ENCODE measurements at places on chromosomes 12 and 14.

GRCh38 chr14:72643317-72643801 is 250.5 kb downstream of the DPF3 start:
- no peak overlapping the region for H3K4me3 ChIP-seq
- H3K27me3 ChIP-seq = no peaks in the 10 kb centered on the region
- DNase-seq = no peak
- no peak overlapping the region for H3K27ac ChIP-seq
- no peaks in the 10 kb centered on the region for H3K4me1 ChIP-seq

DNA sequence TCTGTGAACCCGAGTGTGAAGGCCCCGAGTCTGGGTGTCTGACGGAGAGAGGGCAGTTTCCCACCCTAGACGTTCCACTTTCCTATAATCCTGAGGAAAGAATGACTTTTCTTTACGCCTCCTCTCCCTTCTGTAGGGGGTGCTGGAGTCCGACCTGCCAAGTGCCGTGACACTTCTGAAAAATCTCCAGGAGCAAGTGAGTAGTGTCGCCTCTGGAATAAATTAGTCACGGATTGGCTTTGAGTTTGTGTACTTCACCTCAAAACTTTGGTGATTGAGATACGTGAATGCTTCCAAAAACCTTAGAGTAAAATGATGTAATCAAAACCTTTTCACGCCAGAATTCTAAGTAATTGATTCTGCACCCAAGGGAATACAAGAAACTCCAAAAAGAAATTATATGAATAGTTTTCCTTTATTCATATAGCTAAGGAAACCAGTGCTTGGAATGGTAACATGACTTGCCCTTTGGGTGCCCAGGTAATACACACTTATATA is 452 bp downstream of the NGDN start:
- peaks cover 7% of the 10 kb centered on the region for H3K4me1 ChIP-seq
- H3K4me3 ChIP-seq = peak overlapping the region; percentile 80
- no peak for DNase-seq

- DNase-seq = no peak
- H3K36me3 ChIP-seq = no peaks in the 10 kb centered on the region
- H3K27me3 ChIP-seq = no peaks in the 10 kb centered on the region
- no peak overlapping the region for H3K4me3 ChIP-seq
Measured at GRCh38 chr12:114741940-114742339, 58.0 kb upstream of the TBX3 start.

DNA sequence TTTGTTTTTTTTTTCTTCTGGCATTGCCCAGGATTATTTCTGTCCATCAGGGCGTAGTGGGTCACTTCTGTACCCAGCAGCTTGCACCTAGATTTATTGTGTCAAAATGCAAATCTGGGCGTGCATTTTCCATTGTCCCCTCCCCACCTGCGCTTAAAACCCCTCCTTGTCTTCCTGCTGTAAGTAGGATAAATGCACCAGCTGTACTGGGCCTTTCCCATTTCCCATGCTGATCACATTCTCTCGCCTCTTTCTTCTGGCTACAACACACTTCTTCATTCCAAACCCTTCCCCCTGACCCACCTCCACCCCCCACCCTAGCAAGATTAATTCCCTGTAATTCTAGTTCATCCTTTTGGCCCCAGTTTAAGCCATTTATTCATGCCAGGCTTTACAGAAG is 128.0 kb downstream of the ETV6 start:
- no peaks in the 10 kb centered on the region for H3K27me3 ChIP-seq
- no peaks in the 10 kb centered on the region for H3K36me3 ChIP-seq
- H3K27ac ChIP-seq = no peak overlapping the region
- no peak overlapping the region for H3K4me3 ChIP-seq

DNA sequence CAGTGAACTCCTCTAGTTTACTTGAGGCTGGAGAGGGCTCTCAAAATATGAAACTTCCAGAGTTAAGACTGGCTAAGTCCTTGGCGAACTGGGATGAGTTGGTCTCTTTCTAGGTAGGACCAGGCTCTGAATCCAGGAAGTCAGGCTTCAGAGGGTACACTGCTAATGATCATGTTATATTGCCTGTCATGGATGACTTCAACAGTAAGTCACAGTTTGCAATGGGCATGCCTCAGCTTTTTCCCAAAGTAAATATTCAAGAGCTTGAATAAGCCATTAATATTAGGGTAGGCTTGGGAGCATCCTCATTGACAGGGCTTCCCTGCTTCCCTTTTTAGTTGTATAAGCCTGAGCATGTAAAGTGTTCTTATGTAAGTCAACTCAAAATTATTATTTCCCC is 61.7 kb upstream of the PTHLH start:
- H3K4me1 ChIP-seq = no peaks in the 10 kb centered on the region
- H3K27me3 ChIP-seq = no peaks in the 10 kb centered on the region
- H3K4me3 ChIP-seq = no peak overlapping the region
- DNase-seq = no peak
- H3K36me3 ChIP-seq = no peaks in the 10 kb centered on the region

DNA sequence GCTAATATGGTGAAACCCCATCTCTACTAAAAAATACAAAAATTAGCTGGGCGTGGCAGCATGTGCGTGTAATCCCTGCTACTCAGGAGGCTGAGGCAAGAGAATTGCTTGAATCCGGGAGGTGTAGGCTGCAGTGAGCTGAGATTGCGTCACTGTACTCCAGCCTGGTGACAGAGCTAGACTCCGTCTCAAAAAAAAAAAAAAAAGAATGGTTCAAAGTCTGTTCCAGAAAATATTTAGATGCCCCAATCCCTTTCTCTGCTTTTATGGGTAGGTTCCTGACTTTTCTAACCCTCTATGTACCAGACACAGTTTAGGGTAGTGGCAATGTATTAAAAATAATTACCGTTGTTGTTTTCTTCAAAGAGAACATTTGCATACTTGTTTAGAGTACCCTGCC is 161.4 kb downstream of the STXBP6 start:
- H3K27ac ChIP-seq = no peak overlapping the region
- no peaks in the 10 kb centered on the region for H3K36me3 ChIP-seq
- no peaks in the 10 kb centered on the region for H3K4me1 ChIP-seq
- no peak overlapping the region for H3K4me3 ChIP-seq
- DNase-seq = no peak
- H3K27me3 ChIP-seq = no peaks in the 10 kb centered on the region

- peak; percentile 4 for DNase-seq
- no peak overlapping the region for H3K27ac ChIP-seq
- no peak overlapping the region for H3K4me3 ChIP-seq
- no peaks in the 10 kb centered on the region for H3K4me1 ChIP-seq
- no peaks in the 10 kb centered on the region for H3K36me3 ChIP-seq
- no peaks in the 10 kb centered on the region for H3K27me3 ChIP-seq
Measured at GRCh38 chr12:28755027-28755426, 394.1 kb upstream of the FAR2 start.

DNA sequence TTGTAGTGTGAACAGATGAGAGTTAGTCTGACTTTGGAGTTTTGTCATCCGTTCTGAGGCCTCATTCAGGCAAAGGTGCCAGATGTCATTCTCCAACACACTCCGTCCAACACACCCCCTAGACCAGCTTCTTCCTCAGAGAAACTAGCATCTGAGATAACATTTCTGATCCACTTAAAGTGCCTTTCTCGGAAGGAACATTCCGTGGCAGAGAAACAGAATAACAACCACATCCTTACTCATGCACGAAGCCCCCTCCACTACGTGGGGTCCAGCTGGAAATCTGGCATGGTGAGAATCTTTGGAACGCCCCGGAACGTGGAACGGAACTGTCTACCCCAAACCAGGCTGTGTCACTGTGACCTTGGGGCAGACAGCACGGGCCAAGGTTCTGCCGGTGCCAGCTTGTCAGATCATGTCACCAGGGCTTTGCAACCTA is 17.0 kb upstream of the BCL7A start:
- DNase-seq = no peak
- H3K4me1 ChIP-seq = peaks cover 6% of the 10 kb centered on the region
- H3K4me3 ChIP-seq = no peak overlapping the region
- no peaks in the 10 kb centered on the region for H3K36me3 ChIP-seq

DNA sequence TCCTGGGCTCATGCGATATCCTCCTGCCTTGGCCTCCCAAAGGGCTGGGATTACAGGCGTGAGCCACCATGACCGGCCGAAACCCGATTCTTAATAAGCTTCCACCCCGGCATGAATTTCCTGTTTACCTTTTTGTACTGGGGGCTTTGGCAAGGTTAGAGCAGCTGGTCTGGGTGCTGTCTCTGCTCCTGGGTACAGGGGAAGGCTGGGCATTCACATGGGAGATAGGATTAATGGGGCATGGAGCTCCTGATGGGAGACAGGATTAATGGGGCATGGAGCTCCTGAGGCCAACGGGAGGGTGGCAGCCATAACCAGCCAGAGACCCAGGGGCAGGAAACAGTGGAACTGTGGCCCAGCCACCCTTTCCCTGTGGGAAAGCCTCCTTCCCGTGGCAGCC is 69.5 kb upstream of the DICER1 start:
- peaks cover 10% of the 10 kb centered on the region for H3K4me1 ChIP-seq
- no peak overlapping the region for H3K4me3 ChIP-seq
- DNase-seq = no peak
- no peaks in the 10 kb centered on the region for H3K27me3 ChIP-seq
- H3K36me3 ChIP-seq = no peaks in the 10 kb centered on the region
